Cardiac fibroblast (primary cell): ENCODE measurements at places on chromosomes 5 and 9.

DNA sequence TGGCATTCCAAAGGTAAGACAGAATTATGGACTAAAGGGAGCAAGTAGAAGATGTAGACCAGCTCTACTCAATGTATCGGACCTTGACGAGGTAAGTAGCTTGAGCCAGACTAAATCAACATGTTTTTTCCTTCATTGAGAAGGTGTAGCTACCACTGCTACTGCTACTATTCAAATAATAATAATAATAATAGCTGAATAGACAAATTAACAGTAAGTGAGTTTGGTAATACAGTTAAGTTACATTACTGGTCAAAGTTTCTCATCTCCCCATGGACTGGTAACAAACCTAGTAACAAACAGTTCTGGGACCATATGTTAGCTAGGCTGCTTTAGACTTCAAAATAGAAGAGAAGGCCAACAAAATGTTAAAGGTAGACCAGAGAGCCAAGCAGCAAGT, 609.2 kb downstream of the TLE1 start:
- DNase-seq = no peak

- peak; percentile 83 for DNase-seq
Measured at GRCh38 chr9:86282979-86283535, 719 bp upstream of the ISCA1 start.

DNA sequence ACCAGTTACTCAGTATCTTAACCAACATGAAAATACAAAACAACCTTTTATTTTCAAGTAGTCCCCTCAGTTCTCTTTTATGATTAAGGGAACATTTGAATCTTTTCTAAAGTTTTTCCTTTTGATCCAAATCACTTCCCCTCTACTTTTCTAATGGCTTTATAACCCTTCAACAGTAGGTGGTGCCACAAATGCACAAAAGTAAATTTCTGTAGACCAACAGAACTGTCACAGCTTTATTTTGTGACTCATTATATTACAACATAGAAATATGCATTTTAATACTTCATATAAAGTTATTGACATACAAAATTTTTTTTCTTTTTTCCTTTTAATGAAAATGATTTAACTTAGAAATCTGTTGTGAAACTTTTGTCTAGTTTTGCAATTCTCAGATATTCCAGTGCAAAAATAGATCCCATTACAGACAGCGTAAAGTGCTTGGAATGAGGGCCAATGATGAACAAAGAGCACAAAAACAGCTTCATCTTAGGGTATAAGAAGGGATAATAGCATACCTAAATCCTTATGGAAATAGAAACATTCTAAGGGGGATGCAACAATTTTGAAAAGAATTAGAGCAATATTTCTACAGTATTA, 17.0 kb downstream of the NIPSNAP3B start:
- DNase-seq = peak; percentile 72

- DNase-seq = no peak
Measured at GRCh38 chr5:124333298-124333979, 413.0 kb downstream of the ZNF608 start.

DNA sequence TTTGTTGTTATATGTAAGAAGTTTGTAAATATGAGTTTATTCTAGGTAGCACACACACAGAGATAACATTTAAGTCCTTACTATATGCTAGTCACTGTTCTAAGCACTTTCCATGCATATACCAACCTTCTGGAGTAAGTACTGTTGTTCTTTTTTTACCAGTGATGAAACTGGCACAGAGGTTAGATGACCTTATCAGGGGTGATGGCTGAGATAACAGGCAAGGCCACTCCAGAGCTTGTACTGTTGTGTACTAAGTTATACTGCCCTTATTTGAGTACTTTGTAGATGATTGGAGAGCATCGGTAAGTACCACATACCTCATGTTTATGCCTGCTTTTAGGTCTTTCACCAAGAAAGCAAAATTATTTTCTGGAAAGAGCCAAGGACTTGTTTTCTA, 6.2 kb downstream of the POLR1E start:
- DNase-seq = no peak

- DNase-seq = no peak
Measured at GRCh38 chr5:175698401-175699115, 40.7 kb downstream of the HRH2 start.

DNA sequence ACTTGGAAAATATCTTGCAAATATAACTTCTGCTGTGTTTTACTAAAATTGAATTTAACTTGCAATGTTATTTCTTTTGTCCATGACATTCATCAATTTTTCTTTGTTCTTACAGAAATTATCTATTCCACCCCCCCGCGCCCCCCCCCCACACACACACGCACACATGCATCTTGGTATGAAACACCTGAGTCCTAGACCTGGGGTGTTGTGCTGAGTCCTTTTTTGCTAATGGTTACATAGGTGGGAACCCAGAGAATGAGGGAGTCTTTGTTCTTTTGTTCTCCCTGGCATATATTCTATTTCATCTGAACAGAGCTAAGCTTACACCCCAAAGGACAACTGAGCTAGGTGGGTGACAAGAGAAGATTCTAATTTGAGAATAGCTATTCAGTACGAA, 308.9 kb downstream of the CWC27 start:
- DNase-seq = no peak

GRCh38 chr9:69027355-69028097, 8.0 kb upstream of the FXN start:
- DNase-seq = peak; percentile 57

GRCh38 chr5:67476531-67476930, 279.9 kb upstream of the CD180 start:
- DNase-seq = no peak

DNA sequence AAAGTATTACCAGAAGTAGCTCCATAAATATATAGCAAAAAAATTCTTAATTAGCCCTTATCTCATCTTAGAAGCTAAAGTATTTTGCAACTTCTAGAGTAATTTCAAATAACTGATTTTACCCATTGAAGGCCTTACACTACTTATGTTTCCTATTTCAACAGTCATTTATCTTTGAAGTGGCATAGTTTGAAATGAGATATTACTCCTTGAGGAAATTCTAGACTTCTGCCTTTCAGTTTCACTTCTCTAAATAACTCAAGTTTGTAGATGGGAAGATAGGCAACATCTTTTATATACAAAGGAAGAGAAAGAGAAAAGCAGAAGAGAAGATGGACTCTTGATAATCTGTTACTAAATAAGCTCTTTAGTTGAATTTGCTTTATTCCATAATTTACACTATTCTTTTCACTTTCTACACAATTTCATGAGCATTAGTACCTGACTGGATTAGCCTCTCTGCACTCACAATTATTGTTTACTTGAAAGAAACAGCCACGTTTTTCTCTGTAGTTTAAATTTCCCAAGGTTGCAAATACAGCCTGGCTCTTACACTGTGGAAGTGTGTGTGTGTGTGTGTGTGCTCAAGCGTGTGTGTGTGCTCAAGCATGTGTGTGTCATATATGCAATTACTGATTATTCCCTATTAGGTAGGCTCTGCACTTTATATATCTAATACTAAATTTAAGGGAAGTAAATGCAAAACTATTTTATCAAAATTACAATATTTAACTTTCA, 60.6 kb upstream of the EMB start:
- DNase-seq = no peak

GRCh38 chr5:174427304-174427703, 297.1 kb upstream of the MSX2 start:
- no peak for DNase-seq

GRCh38 chr5:139638090-139638735, 9.9 kb upstream of the CXXC5 start:
- DNase-seq = peak; percentile 74

DNA sequence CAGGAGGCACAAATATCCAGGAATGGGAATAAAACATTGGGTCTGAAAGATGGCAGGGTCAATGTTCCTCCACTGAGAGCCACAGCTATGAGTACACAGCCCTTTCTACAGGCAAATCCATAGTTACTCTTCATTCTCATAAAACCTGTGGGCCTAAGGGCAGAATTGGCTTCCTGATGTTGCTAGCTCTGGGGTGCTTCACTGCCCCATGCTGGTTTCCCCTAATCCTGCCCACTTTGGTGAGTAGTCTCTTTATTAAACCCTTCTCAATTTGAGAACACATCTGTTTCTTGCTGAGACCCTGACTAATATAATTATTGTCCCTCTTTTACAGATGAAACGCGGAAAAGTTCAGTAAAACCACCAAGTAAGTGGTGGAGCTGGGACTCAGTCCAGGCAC, 66.3 kb upstream of the RAI14 start:
- no peak for DNase-seq

- no peak for DNase-seq
Measured at GRCh38 chr9:94813379-94813778, 86.9 kb downstream of the AOPEP start.

DNA sequence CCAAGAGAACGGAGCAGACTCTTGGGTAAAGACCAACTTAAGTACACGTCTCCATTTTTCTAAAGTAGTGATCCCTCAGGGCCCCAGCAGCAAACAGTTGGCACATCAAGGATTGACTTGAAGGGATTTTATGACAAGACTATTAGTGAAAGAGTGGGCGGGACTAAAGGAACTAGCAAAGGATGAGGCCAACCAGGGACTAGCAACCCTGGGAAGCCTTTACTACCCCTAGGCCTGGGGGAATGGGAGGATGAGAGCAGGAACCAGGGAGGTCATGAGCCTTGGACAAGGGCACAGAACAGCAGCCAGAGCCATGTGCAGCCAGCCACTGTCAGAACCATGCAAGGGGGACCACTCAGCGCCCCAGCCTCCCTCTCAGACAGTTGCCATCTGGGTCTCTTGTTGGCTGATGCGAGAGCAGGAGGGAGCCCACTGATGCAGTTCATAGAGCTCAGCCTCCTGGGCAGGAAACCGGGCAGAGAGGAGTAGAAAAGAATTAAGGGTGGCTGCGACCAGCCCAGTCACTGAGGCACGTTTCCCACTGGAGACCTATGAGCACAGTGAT, 28.1 kb downstream of the TGFBI start:
- no peak for DNase-seq

DNA sequence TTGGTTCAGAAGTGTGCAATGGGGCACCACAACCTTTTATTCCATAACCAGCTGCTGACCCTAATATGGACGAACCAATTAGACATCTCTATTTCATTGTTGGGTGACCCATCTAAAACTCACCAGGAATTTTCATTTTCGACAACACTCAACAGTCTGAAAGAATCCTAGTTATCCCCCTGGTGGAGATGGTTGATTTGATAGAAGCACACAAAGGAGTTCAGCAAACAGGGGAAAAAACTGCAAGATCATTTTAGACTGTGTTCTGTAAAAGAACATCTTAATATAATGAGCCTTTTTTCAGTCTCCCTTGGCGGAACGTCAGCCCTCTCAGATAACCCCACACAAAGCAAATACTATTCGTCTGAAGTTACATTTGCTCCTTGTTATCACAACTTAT, 367.4 kb downstream of the KIAA0825 start:
- DNase-seq = no peak

DNA sequence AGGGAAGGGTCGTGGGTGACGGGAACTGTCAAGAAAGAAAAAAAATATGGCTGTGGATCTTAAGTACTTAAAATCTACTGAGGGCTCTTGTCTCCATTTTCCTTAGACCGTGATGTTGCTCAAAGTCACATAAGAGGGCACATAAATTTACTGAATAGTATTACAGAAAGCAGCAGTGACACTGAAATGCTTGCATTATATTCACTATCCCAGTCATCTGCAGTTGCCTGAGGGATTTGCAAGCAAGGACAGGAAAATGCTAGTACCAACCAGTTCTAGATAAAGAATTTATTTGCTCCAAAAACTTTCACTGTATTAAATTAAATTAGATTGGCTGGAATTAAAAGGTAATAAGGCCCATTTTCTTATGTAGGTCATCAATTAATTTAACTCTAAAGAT, 106.5 kb upstream of the CCDC152 start:
- DNase-seq = no peak

DNA sequence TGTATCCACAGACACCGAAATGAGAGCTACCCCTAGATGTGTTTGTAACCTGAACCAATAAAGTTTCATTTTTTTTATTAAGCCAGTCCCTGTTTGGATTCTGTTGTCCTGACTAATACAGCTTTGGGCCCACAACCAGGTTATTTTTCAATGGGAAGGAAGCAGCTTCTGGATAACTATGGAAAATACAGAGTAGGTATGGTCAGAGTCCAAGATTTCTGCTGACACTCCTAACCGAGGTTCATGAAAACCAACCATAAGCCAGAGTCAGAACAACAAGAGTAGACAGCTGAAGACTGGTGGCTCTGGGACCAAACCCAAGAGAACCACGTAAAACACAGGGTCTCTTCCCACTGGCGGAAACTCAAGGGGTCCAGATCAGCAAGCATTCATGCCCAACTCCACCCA, 10.8 kb downstream of the KLF9 start:
- peak; percentile 42 for DNase-seq

- no peak for DNase-seq
Measured at GRCh38 chr5:178086266-178086665, 27.1 kb upstream of the N4BP3 start.

DNA sequence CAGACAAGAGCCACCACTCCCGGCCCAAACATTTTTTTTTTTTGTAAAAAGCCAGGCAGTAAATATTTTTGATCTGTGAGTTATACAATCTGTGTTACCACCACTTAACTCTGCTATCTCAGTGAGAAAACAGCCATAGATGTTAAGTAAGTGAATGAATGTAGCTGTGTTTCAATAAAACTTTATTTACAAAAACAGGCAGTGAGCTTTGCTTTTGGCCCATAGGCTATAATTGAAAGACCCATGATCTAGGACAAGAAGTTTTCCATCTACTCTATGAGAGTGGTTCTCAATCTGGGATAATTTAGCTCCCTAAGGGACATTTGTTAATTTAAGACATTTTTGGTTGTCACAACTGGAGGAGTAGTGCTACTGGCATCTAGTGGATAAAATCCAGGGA, 91.0 kb downstream of the TMC1 start:
- DNase-seq = no peak

DNA sequence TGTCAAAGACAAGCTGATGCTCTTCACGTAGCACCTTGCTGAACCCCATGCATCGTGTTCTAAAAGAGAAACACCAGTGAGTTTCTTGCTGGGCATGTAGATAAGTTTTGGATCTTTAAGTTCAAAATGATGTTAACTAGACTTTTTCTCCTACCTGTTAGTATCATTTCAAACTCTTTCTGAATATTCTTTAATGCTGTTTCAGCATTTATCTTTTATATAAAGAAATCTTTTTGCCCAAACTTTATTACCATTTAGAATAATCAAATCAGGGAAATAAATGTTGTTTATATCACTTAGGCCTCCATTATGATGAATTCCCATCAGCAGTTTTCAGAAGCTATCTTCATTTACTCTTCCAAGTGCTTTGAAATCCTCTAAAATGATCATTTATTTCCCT, 542.8 kb downstream of the CDH10 start:
- no peak for DNase-seq

- no peak for DNase-seq
Measured at GRCh38 chr5:26009742-26010141, 1028.6 kb downstream of the CDH9 start.

GRCh38 chr5:168328814-168329213, 37.4 kb downstream of the WWC1 start:
- no peak for DNase-seq

DNA sequence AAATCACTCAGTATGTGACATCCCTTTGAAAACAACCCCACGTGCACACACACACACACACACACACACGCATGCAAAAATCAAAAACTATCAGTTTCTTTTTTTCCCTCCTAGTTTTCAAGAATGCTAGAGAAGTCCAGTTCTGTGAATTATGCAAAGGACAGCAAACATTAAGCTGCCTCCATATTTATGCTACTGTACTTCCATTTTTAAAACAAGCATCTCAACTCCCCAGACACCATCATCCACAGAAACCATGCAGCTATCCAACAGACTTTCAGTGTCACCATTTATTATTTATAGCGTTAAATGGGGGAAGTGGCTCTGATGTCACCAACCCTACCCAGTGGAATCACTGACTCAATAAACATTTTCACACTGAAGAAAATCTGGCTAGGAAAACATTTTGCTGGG, 1.6 kb downstream of the FBXW11 start:
- DNase-seq = peak; percentile 29

- DNase-seq = peak; percentile 31
Measured at GRCh38 chr5:164296603-164297080, 791.2 kb downstream of the MAT2B start.
